ENCODE measurements at places on chromosomes 6 and 20.

DNA sequence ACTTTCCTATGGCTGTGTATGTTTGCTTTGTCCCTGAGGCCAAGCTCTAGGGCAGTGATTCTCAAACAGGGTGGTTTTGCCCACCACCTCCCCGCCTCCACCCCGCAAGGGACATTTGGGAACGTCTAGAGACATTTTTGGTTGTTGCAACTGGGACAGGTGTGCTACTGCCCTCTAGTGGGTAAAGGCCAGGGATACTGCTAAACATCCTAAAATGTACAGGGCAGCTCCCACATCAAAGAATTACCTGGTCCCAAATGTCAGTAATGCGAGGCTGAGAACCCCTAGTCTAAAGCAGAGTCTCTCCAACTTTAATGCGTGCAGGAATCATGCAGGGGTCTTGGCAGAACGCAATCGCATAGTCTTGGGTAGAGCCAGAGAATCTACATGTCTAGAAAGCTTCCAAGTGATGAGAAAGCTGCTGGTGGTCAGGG, 5.1 kb downstream of the KCNS1 start:
- DNase-seq: peak; percentile 81

- DNase-seq: no peak
These were observed 156.8 kb upstream of the RUNX2 start for GRCh38 chr6:45171380-45171779.

DNA sequence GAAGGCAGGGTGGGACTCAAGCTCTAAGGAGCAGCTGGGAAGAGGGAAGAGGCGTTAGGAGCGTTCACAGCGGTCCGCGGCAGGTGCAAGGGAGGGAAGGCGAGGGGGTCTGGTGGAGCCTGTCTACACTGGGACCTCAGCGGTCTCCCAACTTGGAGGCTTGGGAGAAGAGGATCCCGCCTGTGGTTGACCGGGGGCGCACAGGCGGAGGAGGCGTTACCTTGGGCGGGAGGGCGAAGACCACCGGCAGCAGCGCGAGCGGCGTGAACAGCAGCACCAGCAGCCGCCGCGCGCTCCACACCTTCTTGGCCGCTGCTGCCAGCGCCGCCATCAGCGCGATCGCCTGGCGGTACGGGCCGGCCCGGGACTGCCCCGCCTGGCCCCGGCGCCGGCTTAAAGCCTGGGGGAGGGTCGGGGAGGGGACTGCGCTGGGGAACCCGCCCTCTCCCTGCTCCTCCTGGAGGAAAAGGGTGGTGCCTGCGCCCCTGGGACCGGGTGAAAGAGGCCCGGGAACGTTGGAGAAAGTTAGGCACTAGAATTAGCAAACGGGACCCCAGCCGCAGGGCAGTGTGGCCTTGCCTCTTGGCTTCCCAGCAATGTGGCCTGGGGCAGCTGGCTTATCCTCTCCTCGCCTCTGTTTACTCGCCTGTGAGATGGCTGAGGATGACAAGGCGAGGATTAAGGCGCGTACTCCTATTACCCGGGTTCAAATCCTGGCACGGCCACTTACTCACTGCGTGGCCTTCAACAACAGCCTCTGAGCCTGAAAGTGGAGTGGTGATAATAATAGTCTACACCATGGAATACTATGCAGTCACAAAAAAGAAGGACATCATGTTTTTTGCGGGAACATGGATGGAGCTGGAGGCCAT, at the start of gene SLC13A3:
Gene SLC13A3, minus strand, starts transcription at position 369 of the 872 bp plus-strand sequence. Its CDS starts 38 bp downstream, at position 331.
- DNase-seq: peak; percentile 28

DNA sequence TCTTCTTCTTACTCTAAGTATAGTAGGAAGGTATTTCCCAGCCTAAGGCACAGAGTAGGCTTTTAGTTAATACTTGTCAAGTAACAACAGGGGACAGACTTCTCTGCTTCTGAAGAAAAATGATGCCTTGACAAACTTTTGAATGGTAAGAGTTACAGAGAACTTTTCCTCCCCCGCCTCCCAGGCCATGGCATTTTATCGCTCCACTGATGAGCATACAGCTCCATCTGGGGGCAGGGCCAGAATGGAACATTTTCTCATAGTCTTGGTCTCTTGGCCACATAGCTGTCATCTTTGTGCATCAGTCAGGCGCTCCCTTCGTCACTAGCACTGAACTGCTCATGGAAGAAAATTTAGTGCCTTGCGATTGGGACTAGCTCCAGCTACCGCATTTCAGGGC, 1066.8 kb upstream of the CITED2 start:
- DNase-seq: peak; percentile 77

- DNase-seq: no peak
These were observed 112.9 kb downstream of the RCAN2 start for GRCh38 chr6:46378161-46378881.

- no peak for DNase-seq
These were observed 165.5 kb upstream of the BMP5 start for GRCh38 chr6:56040889-56041301.

DNA sequence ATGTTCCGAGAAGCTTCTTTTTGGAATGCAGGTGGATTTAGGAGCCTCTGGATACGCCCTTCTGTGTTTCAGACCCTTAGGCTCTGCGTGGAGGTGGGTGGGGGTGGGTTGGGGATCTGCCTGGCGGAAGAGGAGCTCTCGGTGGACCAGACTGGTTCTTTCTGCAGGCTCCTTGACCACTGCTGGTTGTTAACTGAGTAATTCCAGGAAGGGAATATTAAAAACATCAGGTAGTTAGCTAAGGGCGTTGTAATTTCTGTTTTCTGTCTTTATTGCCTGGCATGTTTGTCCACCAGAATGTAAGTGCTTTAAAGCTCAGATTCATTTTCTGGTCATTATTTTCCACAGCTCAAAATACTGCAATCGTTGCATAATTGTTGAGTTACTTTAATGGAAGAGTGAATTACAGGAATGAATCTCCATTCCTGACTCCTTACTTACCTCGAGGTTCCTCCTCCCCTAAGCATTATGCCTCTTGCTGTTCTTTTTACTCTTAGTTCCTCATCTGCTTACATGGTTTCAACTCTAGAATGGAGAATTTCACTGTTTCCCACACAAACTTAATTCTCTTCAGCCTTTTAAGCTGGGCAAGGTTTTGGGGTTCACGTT, 5.9 kb downstream of the CDYL start:
- no peak for DNase-seq

GRCh38 chr6:113630738-113631535, 226.2 kb upstream of the MARCKS start:
- DNase-seq: peak; percentile 48

DNA sequence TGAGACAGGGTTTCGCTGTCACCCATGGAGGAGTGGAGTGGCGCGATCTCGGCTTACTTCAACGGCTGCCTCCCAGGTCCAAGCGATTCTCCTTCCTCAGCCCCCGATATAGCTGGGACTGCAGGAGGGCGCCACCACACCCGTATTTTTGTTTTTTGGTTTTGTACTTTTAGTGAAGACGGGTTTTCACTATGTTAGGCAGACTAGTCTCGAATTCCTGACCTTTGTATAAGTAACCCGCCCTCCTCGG, 115.4 kb upstream of the BTN3A2 start:
- DNase-seq: peak; percentile 91

GRCh38 chr6:33147807-33148666, 44.2 kb downstream of the COL11A2 start:
- peak; percentile 59 for DNase-seq

- no peak for DNase-seq
These were observed 87.4 kb downstream of the GJA1 start for GRCh38 chr6:121522771-121523386.

DNA sequence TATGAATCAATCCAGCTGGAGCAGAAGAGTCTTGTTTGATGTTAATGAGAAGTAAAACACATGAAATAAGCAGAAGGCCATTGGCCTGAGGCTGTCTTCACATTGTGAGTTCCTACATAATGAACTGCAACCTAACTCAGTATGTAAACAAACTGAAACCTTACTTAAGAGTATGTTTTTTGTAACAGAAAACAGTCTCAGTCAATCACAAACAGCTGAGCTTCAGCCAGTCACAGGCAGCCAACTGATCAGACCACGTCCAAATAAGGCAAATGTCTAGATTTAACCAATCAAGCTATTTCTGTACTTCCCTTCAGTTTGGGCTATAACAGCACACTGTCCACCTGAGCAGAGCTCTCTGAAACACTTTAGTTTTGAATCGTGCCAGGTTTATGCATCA, 234.7 kb downstream of the TRDN start:
- DNase-seq: peak; percentile 4

DNA sequence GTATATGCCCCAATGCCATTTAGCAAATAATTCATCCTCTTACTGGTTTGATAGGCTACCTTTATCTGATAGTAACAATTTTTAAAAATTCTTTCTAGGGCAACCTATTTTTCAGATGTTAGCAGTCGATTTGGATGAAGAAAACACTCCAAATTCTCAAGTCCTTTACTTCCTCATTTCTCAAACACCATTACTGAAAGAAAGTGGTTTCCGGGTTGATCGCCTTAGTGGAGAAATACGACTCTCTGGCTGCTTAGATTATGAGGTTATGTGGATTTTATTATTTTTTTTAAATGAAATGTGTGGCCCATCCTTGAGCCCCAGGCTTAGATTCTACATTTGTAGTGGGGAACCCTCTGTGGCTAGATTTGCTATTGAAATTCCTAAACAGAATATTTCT, 26.3 kb downstream of the CDH26 start:
- peak; percentile 88 for DNase-seq

Measured in hematopoietic multipotent progenitor cell treated with erythropoietin and hydrocortisone succinate and interleukin-3 and kit ligand, for 4 days (in vitro differentiated cells).